ENCODE measurements at places on chromosomes 13 and 19.

GRCh38 chr13:94656766-94657165 is 55.1 kb downstream of the GPR180 start:
- peak; percentile 49 for DNase-seq

DNA sequence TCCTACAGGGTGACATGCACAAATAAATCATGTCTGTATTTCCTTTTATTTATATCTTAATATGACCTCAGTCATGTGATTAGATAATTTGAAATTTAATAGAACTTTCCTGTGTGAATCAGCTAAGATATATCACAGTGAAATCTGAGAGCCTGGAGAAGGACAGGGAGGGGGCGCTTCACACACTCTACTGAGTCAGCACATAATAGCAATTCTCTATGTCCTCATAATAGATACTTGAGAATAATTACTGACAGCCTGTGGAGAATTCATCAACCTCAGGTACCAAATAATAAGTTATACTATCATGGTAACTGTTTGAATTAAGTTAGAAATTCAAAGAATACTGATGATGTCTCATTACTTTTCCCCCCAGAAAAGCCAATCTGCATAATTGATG is 98.0 kb upstream of the SLC10A2 start:
- DNase-seq = no peak

DNA sequence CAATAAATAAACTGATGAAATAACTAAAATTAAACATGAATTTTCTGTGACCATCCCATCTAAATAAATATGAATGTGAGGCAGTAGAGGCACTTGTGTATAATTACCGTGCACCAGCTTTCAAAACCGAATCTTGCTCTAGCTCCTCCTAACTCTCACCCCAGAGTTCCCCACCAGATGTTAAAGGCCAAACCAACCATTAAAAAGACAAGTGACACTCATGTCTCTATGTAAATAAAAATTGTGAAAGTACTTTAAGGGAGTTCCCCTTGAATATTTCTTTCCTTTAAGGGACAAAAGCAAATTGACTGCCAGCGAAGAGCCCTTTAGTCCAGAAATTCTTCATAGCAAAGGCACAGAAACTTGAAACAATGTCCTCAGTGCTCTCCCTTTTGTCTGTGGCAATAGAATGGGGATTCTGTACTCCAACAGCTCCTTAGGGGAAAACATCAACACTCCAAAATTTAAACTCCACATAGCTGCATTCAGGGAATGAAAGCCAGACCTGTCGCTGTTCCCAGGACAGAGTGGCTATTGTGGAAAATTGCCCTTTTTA is 101.7 kb upstream of the SOX21 start:
- no peak for DNase-seq

DNA sequence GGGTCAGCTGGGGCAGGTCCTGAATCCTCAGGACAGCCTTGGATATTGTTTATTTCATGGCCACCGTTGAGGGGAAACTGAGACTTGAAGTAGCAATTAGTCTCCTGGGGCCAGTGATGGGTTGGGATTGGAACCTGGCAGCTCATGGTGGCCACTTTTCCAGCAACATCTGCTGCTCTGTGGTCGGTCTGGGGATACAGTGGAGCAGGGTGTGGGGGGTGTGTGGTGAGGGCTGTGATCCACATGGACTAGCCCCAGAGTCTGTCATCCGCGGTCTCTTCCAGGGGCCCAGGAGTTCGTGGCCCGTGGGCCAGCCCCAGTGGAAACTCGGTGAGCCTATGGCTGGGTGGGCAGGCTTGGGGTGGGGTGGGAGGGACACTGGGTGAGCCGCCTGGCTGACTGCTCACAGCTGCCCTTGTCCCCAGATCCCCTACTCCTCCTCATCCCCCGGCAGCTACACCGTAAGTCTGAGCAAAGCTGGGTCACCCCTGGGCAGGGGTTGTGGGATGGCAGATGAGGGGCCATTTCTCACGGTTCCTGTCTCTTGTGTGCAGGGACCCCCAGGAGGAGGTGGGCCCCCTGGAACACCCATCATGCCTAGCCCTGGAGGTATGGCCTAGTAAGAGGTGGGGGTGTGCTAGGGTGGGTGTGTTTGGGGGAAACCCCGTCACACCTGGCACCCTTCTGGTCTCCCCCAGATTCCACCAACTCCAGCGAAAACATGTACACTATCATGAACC is 5.5 kb downstream of the ISYNA1 start:
- DNase-seq = no peak

GRCh38 chr19:44722131-44723121 is 23.5 kb downstream of the CEACAM16 start:
- peak; percentile 54 for DNase-seq

DNA sequence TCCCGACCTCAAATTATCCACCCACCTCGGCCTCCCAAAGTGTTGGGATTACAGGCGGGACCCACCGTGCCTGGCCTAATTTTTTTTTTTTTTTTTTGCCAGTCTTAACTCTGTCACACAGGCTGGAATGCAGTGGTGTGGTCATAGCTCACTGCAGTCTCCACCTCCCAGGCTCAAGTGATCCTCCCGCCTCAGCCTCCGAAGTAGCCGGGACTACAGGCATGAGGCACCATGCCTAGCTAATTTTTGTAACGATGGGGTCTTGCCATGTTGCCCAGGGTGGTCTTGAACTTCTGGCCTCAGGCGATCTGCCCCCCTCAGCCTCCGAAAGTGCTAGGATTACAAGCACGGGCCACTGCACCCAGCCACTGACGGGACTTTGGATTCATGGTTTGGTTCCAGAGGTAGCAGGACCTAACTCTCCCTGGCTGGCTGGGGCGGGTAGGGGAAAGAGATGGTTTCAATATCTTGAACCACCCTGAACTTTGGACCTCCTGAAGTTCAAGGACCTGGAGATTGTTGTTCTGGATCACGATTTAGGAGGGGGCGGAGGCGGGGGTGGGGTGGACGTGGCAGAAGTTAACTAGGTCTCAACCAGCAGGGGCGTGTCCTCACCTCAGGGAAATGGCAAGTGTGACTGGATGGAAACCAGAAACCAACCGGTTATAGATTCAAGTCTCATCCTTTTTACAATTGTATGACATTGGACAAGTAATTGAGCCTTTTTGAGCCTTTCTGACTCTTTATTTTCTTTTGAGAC is 40.8 kb downstream of the IER2 start:
- DNase-seq = no peak
